ENCODE measurements at places on chromosomes 3 and 15. TPM values are rescaled to one million over a fixed set of nuclear protein-coding genes. Genes with fewer than 3 reads are reported as not detected.

DNA sequence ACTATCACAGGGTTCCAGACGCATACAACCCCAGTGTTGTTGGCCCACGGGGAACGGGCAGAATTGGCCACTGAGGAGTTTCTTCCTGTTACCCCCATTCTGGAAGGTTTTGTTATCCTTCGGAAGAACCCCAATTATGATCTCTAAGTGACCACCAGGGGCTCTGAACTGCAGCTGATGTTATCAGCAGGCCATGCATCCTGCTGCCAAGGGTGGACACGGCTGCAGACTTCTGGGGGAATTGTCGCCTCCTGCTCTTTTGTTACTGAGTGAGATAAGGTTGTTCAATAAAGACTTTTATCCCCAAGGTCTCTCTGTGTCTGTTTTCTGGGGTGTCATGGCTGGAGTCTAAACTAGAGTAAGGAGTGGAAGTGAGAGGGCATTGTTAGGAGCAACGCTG, 5.7 kb upstream of the EIF4G1 start:
- no peak for DNase-seq

DNA sequence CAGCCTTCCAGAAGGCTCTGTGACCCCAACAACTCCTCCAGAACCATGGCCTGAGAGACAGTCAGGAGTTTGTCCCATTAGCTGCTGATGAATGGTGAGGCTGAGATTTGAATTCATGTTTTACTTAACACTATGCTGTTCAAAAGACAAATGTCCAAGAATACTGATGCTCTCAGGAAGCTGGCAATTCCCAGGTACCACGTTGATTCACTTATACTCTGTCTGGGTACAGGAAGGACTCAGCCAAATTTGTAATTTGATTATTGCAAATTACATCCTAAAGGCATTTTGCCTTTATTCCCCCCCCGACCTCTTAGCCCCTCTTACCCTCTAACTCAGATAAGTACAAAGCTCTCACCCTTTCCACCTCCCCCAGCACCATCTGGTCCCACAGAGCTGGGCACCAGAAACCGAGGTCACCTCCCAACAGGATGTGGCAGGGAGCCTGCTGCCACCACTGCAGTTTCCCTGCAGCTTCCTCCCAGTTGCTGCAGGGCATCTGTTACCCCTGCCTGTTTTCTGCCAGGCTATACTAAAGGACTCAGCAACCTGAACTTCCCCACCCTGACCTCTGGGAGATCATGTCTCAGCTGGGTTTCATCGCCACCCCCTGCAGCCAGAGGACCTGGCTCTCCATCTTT, 33.6 kb downstream of the EAF1 start:
- no peak for DNase-seq

DUOXA2 gene
- not detected for polyA plus RNA-seq

KNG1 gene
- not detected for polyA plus RNA-seq

- no peak for DNase-seq
These were observed 31.5 kb downstream of the ESYT3 start for GRCh38 chr3:138465925-138466324.

GRCh38 chr3:9890249-9891071, at the start of gene JAGN1:
JAGN1 (plus strand) TSS chr3:9890610; CDS start chr3:9890723, 113 bp downstream.
- peak; percentile 92 for DNase-seq

DNA sequence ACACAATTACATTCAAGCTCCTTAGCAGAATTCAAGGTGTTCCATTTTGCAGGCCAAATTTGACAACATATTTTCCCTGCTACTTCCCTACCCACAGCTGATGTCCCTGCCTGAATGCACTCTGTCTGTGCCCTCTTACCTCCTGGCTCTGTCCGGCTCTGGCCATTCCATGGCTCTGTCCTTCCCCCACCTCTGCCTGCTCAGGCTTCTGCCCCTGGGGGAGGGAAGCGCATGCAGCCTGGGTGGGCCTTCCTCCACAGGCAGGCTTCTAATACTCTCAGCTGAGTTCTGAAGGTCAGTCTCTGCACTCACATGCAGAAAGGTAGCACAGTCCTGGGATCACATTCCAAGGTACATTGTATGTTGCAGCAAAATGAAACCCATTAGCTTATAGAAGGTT, 113.6 kb upstream of the CACNA2D3 start:
- no peak for DNase-seq

BFSP2 gene
- not detected for polyA plus RNA-seq

- no peak for DNase-seq
These were observed 109.2 kb downstream of the APBA2 start for GRCh38 chr15:28994831-28995596.

TTC21A gene
- 0.37 TPM for polyA plus RNA-seq

DNA sequence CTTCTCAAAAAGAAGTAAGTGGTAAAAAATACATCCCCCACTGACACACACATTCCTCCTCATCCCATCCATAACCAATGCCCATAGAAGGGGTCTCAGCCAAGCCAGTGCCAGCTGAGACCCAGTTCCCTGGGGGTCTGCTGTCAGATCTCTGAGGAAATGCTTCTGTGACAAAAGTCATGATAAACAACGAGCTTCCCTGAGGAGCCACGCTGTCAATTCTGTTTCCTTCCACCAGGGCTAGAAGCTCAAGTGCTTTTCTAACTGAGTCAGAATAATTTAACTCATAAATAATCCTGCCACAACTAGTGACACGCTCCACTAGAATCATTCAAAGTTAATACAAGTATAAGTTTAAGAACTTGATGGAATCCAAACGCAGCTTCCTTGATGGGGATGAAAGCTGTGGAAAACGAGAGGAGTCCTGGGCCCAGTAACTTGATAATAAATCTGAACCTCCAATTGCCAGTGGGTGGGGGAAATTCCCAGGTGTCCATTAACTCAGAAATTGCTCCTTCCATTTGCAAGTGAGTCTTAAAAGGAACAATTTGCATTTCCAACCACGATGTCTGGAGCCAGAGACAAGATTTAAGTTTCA, 348.7 kb upstream of the LMCD1 start:
- no peak for DNase-seq

DNA sequence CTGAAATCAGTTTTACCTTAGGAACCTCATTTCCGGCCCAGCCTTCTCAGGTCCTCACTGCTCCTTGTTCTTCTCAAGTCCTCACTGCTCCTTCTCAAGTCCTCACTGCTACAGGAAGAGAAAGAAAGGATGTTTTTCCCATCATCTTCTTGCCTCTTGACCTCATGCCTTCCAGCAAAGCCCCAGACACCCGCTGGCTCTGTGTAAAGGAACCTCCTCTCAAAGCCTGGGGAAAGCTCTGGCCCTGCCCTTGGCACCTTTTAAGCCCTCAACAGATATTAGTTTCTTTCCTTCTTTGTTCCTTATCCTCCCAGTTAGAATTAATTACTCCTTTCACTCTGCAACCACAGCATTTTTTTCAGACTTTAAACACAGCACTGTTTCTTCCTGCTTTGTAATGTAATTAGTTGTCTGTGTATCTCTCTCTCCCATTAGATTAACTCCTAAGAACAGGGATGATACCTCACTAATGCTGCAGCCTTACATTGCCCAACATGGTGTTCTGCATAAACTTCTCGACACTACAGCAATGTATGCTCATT, 4.0 kb upstream of the WDR49 start:
- DNase-seq, result no peak

TLR9 gene
- polyA plus RNA-seq, result not detected

DNA sequence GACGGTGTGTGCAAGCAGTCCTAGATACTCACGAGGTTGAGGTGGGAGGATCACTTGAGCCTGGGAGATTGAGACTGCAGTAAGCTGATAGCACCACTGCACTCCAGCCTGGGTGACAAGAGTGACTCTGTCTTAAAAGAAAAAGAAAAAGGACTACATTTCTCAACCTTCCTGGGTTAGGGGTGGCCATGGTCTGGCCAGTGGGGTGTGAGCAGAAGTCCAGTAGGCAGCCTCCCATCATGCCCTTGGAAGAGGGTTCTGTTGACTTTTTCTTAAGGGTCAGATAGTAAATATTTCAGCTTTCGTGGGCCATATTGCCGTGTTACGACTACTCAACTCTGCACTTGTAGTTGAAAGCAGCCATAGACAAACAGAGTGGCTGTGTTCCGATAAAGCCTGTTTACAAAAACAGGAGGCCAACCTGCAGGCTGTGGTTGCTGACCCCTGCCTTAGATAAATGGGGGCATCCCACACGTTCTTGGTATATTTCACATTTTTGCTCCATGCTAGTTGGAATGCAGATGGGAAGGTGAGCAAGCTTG, 31.0 kb upstream of the PDE8A start:
- no peak for DNase-seq

ISG20 gene
- 415 TPM for polyA plus RNA-seq

DNA sequence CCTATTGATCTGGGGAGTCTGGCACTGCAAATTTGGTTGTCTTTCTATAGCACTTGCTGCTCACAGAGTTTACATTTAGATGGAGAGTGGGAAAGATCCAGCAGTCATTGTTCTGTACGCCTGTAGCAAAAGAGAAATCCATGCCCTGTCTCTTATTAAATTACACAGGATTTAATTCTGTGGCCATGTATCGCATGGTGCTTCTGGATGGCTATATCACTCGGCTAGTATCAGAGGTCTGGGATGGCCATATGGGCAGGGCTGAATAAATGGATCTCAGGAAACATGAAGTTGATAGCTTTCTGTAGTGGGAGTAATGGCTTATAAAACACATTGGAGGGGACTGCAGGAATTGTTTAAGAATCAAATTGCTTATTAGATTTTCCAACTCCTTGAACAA, 325.8 kb upstream of the DPH6 start:
- no peak for DNase-seq

- no peak for DNase-seq
These were observed 347.0 kb upstream of the LMCD1 start for GRCh38 chr3:8154617-8155016.

Data from naive thymus-derived CD4-positive, alpha-beta T cell (primary cell).